ENCODE measurements at places on chromosomes 13 and 19.

DNA sequence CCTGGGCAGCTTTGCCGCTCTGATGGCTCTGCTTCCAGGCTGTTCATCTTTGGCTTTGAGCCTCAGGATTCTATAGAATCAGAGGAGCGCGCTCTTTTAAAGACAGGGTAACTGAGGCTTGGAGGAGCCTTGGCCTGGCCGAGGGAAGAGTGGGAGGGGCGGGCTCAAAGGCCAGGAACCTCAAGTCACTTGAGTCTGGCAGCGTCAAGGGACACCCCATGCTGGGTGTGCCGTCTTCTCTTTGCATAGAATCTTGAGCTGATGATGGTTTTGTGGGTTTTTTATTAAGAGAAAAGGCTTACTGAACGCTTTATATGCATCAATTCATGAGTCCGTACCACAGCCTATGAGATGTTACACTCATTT, 1.1 kb downstream of the PGLS start:
- DNase-seq: no peak

GRCh38 chr19:12788682-12789097, 2.6 kb upstream of the JUNB start:
- peak; percentile 89 for DNase-seq

GRCh38 chr19:29505097-29505824, 20.5 kb upstream of the VSTM2B start:
- DNase-seq: no peak

GRCh38 chr19:4089400-4089908, 22.8 kb upstream of the ZBTB7A start:
- DNase-seq: no peak

GRCh38 chr13:38535261-38535660, 151.6 kb upstream of the FREM2 start:
- no peak for DNase-seq

GRCh38 chr19:40872209-40872608, 9.8 kb downstream of the CYP2A7 start:
- DNase-seq: no peak

GRCh38 chr13:44867825-44868224, 121.4 kb downstream of the NUFIP1 start:
- no peak for DNase-seq

Data from right cardiac atrium (tissue), 5 donors.